NCI-H1417 treated with DMSO at 0.1 percent for 48 hours (cell line): ENCODE measurements at places on chromosomes 13 and 19.

GRCh38 chr13:45899406-45899805, 47.9 kb upstream of the SIAH3 start:
- DNase-seq = no peak

DNA sequence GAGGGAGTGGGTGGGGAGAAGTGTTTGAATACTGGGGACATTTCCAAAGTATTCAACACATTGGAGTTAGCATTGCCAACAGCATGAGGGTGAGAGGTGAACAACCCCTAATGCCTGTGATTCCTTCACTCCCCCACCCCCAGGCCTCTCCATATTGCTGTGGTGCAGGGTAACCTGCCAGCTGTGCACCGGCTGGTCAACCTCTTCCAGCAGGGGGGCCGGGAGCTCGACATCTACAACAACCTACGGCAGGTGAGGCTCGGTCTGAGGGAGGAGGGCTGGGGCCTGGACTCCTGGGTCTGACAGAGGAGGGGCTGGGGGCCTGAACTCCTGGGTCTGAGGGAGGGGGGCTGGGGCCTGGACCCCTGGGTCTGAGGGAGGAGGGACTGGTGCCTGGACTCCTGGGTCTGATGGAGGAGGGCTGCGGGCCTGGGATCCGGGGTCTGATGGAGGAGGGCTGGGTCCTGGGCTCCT, 7.6 kb downstream of the BCL3 start:
- no peak for DNase-seq

DNA sequence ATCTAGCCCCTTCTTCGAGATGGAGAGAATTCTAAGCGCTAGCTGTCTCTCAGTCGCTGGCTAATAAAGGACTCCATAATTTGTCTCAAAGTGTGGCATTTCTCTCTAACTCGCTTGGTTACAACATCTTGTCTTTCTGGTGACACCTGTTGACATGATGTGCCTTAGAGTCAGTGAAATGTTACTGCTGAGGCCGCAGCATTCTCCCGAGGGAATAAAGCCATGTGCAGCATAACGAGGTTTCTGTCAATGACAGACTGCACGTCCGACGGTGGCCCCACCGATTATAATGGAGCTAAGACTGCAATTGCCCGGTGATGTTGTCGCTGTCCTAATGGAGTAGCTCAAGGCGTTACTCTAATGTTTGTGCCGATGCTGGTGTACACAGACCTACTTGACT, 20.3 kb upstream of the GPR32 start:
- no peak for DNase-seq

GRCh38 chr19:4327252-4327876, 11.3 kb downstream of the STAP2 start:
- no peak for DNase-seq

DNA sequence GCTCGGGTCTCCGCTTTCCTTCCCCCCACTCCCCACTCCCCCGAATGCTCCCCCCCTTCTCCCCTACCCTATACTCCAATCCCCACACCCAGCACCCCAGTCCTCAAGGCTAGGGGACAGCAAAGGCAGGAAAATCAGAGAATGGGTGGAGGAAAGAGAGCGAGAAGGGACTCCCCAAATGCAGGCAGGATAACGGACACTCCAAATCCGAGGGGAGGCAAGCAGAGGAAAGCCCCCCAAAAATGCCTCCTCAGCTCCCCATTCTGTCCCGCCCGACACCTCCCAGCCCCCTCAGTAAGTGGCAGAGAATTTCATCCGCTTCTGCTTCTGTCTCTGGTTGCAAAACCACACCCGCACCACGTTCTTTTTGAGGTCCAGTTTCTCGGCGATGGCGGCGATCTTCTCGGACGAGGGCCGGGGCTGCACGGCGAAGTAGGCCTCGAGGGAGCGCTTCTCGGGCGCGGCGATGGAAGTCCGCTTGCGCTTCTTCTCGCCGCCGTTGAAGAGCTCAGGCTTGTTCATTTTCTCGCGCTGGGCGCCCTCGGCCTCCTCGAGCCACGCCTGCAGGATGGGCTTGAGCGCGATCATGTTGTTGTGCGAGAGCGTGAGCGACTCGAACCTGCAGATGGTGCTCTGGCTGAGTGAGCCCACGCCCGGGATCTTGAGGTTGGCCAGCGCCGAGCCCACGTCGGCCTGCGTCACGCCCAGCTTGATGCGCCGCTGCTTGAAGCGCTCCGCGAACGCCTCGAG, 2.1 kb downstream of the POU4F1 start:
- DNase-seq = no peak

DNA sequence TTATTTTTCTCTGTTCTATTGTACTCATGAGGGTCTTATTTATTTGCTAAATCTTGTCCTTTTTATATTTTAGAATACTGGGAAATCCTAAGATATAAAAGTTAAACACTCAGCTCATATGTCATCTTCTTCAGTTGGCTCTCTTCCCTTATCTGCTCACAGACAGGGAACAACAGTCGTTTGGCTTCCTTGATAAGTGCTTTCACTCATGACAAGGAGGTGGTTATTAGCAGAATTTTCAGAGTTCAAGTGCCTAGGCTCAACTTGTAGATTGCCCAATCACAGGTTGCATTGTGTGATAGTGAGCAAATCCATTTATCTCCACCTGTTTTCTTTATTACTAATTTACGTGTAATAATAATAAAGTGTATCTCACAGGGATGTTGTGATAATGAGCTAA, 620.3 kb upstream of the PCDH20 start:
- peak; percentile 99 for DNase-seq

DNA sequence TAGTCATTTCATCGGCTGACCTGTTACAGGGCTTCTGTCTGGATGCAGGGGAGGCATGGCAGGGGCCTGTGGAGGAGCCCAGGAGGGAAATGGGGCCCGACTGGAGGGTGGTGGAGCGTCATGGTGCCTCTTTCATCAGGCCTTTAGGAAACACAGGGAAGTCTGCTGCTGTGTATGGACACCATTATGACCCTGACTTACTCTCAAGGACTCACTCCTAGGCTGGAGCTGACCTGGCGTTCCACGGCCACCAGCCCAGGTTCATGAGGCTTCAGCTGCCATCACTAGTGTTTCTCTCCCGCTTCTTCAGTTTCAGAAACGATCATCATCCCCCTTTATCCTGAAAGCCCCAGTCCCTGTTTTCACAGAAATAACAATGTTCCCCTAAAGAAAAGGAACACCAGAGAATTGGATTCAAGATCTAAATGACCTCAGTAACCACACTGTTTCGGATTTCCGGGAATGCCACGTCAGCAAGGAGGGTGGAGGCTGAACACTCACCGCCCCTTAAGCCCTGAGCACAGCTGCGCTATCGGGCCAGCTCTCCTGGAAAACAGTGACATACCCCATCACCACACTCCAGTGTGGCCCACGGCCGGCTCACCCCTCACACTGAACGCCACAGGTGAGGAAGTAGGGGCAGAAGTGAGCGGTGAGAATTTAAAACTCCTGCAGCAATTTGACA, 67.6 kb downstream of the SOX1 start:
- DNase-seq = no peak

DNA sequence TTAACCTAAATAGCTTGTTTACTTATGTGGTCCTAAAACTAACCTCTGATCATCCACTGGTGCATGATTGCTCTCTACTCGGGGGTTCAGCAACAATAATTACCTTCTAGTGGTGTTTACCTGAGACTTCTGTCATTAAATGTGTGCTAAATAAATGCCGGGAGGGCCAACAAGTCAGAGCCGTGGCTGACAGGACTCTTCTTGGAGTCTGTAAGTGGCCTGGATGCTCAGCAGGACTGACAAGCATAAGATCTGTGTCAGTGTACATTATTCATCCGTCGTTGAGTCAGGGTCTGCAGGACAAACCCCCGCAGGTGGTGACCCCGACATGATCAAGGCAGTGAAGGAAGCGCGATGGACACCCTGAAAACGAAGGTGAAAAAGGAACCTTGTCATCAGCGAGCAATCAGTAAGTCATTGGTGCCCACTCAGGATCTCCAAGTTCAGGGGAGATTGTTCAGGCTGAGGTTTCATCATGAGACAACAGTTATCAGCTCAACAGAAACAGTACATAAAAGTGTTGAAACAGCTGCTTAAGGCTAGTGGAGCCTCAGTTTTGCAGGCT, 1466.9 kb downstream of the UQCRFS1 start:
- no peak for DNase-seq

DNA sequence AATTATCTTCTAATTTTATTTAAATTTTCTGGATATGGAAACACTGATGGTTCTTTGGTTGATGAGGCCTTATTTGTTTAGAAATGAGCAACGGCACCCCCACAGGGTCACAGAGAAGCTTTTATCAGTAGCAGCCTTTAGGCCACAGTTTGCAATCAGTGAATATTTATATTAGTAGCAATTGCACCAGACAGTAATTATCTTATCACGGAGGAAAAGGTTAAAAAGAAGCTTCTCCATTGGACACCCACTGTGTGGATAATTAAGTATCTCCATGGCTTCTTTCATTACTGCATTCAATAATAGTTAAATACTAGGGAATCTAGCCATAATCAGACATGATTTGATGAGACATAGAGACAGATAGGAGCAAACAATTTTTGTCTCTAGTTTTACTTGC, 2099.2 kb upstream of the PCDH20 start:
- DNase-seq = no peak

- no peak for DNase-seq
These were observed 389.4 kb downstream of the RFC3 start for GRCh38 chr13:34207334-34207733.

DNA sequence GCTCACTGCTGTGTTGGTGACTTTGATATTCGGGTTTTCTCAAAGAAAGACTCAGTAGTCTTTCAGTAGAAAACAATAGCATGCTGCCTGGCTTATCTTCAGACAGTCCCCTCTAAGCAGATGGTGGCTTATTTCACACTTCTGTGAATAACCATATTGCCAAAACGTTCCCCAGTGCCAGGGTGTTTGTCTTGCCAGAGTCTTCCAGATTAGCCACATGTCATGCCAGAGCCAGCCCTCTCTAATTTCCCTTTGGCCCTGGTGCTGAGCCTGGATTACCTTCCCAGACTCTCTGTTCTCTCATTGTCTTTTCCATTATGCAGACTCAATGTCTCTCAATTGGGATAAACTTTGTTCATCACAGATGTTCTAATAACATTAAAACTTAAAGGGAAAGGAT, 488.0 kb upstream of the ATXN8OS start:
- no peak for DNase-seq

- no peak for DNase-seq
These were observed 706.5 kb upstream of the MIR17HG start for GRCh38 chr13:90640976-90641375.

- no peak for DNase-seq
These were observed 1.5 kb downstream of the MUC16 start for GRCh38 chr19:9008667-9009066.

DNA sequence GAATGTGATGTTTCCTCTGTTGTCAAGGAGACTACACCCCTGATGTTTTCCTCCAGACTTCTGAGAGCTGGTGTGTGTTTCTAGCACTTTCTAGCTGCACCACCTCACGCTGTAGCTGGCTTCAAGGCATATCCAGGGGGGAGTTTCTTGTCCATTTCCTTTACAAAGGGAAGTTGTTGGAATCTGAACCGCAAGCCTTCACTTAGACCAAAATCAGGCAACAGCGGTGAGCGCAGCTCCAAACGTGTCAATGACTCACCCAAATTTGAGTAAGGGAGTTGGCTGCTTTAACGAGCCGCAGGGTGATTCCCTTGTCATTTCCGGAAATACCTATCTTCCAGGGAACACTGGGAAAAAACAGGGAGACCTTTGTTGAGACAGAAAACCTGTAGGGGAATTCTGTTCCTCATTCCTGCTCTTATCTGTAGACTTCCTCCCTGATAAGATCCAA, 2.5 kb downstream of the LDLR start:
- no peak for DNase-seq

DNA sequence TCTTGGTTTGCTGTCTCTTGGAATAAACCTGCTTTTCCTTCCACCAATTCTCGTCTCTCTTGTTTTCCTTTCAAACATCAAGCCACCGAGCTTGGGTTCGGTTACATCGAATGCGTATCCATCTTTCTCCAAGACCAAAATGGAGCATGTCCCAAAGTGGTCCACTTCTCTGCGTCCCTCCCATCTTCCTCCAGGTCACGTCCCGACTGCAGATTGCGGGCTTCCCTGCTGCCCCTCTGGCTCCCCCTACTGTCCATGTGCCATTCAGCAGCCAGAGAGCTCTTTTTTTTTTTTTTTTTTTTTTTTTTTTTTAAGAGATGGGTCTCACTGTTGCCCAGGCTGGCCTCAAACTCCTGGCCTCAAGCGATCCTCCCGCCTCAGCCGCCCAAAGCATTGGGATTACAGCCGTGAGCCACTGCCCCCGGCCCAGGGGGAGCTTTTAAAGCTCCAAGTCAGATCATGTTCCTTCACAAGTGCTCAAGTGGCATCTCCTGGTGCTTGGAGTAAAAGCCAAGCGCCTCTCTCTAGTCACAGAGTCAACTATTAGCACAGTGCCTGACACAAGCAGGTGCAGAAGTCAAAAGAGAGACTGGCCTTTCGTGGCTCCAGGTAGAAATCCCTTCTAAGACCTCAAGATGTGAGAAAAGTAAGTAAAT, 10.0 kb downstream of the COL5A3 start:
- peak; percentile 0 for DNase-seq

GRCh38 chr13:91245288-91245687, 102.2 kb upstream of the MIR17HG start:
- no peak for DNase-seq

- peak; percentile 38 for DNase-seq
These were observed 29.8 kb downstream of the NFIX start for GRCh38 chr19:13024951-13025697.

DNA sequence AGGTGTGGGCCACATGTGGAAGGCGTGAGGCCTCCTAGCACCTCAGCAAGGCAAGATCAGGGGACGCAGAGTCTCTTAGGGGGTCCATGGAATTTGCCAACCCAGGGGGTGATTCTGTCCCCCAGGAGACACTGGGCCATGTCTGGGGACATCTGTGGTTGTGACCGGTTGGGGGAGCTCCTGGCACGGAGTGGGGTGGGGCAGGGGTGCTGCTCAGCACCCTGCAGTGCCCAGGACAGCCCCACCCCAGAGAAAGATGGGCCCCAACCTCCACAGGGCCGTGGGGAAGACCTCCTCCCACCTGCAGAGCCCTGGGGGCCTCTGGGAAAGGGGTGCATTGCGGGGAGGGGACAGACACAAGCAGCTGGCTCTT, 4.0 kb downstream of the MKNK2 start:
- DNase-seq = no peak

- DNase-seq = no peak
These were observed 352.7 kb upstream of the ZNF507 start for GRCh38 chr19:31992750-31993149.
